ENCODE measurements at places on chromosomes 11 and 22.

DNA sequence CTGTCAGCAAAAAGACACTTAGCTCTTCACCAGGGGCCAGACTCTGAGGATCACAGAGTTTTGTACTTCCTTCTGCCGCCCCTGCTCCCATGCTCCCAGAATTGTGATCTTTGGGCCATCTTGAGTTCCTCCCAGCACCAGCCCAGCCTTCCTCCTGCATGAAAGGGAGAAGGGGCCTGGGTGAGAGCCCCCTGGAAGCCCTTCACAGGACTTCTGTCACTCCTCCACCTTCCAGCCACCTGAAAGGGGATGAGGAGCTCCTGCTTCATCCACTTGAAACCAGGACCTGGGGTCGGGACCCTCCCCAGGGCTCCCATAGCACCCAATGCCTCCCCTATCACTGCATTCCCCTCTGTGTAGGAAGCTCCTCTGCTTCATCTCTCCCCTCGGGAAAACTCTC, 174.2 kb downstream of the BUD13 start:
- DNase-seq = no peak

DNA sequence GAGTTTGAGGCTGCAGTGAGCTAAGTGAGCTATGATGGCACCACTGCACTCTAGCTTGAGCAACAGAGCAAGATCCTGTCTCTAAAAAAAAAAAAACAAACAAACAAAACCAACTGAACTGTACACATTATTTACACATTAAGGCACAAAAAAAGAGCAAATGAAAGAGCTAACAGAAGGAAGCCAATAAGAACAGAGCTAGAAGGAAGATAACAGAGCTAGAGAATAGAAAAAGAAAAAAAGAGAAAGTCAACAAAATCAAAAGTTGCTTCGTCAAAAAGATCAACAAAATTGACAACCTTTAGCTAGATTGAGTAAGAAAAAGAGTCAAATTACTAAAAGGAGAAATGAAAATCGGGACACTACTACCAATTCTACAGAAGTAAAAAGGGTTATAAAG, 25.0 kb downstream of the GUCD1 start:
- DNase-seq = no peak

DNA sequence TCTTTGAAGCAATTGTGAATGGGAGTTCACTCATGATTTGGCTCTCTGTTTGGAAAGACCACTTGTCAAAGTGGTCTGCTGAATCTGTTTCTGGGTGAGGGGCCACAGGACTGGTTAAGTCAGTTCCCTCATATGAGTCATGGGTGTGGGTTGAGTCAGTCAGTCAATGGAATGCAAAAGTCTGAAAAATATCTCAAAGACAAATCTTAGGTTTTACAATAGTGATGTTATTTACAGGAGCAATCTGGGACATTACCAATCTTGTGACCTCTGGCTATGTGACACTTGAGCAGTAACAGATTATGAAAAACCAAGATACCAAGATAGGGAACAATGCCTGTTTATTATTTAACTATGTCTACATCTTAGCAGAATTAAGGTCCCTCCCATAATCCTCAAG, 311.6 kb downstream of the AASDHPPT start:
- no peak for DNase-seq

GRCh38 chr11:2377511-2378443, 667 bp downstream of the CD81 start:
- no peak for DNase-seq

- no peak for DNase-seq
Measured at GRCh38 chr11:127226949-127227348, 226.4 kb upstream of the KIRREL3 start.

DNA sequence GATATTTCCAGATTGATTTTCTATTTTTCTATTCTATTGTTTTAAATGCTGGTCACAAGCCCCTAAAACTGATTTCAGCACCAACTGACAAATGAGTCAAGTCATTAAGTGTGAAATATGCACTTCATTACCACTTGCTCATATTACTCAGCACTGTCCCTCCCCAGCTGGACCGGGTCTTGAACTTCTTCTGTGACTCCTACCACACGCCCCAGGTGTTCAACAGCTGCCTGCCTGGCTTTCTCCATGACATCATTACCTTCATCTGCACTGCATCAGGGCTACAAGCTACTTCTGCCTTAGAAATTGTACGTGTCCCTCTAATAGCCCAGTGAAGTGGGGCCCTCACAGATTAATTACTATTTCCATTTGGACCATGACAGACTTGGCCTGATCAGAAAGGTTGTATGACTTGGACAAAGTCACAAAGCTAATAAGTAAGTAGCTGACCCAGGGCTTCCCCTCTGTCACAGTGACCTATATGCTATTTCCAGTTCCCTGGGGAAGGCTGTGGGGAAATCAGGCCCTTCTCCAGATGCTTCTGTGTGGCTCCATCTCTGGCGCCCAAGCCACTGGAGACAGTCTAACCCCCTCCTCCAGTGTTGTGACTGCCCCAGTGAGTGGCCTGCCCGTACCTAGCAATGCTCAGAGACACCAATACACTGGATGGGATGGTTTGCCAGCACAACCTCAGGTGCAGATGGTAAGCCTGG, 18.1 kb downstream of the TBC1D10A start:
- DNase-seq = no peak
